ENCODE measurements at places on chromosomes 6 and 20.

DNA sequence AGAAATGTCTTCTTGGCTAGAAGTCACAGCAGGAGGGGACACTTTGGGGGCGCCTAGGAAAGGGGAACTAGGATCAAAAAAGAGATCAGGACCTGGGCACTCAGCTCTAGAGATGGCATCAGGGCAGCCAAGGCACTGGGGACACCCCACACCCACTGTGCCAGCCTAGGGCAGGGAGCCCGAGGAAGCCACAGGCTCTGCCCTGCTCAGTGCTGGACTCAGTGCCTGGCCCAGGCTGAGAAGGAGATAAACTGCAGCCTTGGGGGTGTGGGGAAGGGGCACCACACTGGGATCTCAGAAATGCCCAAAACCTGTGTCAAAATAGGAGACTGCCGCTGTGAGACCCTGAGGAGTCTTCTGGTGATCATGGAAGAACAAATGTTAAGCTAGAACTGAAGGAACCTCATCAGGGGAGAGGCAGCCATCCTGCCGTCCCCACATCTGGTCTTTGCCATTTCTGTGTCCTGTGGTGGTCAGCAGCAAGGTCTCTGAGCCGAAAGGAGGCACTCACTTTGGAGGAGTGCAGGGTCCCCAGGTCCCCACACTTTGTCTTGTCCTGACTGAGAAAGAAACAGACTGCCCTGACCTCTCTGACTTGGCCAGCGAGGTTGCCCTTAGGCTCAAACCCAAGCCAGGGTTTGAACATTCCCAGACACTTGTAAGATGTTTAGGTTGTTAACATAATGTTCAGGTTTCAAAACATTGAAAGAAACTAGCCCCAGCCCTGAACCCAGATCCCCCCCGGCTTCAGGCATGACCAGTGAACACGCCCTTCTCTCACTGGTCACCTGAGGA is 2.3 kb downstream of the ARFRP1 start:
- no peak for DNase-seq

- DNase-seq, result no peak
These were observed 77.3 kb upstream of the SLC35F1 start for GRCh38 chr6:117829594-117830319.

DNA sequence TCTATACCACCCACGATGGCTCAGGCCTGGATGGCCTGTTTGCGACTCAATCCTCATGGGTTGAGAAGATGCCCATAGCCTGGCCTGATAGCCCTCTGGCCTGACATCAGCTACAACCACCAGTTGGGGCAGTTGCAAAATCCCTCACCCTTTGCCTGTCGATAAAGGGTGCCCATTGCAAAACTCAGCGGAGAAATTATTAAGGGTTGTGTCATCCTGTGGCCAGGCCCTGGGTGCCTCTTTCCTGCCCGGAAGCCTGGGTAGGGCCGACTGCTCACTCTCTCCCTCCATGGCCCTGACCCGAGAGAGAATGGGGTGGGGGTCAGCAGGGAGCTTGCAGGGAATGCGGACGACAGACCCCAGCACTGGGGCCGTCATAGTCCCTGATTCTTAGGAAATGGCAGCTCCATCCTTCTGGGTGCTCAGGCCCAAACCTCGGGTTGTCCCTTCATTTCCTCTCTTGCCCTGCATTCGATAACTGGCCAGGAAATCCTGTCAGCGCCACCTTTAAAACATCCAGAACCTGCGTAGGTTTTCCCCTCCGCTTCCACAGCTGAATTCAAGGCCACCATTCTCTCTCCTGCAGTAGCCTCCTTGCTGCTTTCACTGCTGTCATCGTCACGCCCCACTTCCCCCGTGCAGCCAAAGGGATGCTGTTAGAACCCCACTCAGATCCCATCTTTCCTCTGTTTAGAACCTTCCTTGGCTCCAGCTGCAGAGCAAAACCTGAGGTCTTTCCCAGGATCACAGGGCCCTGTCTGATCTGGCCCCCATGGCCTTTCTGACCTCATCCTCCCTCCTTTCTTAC is 31.1 kb downstream of the CEBPB start:
- DNase-seq, result no peak

DNA sequence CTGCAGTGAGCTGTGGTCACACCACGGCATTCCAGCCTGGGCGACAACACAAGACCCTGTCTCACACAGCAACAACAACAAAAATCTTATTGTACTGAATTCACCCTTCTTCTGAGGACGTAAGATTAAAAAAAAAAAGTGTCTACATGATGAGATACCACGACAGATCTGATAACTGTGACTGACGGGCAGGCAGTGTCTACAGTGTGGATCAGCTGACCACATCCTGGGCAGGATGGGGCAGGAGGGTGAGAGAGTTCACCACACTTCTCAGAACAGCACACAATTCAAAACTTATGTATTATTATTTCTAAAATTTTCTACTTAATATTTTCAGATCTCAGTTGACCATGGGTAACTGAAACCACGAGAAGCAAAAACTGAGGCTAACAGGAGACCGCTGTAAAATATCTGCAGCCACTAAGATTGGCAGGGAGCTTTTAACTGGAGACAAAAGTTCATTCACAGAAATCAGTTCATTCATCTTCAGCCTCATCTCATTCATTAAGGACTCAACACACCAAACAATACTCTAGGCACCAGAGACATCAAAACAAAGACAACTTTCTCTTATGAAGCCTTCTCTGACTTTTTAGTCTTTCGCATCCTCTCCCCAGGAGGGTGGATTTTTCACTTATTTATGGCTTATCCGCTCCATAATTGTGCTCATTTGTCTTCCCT is 15.7 kb upstream of the NHSL1 start:
- no peak for DNase-seq

- DNase-seq, result no peak
These were observed 44.8 kb downstream of the AGPAT4 start for GRCh38 chr6:161228921-161229591.

DNA sequence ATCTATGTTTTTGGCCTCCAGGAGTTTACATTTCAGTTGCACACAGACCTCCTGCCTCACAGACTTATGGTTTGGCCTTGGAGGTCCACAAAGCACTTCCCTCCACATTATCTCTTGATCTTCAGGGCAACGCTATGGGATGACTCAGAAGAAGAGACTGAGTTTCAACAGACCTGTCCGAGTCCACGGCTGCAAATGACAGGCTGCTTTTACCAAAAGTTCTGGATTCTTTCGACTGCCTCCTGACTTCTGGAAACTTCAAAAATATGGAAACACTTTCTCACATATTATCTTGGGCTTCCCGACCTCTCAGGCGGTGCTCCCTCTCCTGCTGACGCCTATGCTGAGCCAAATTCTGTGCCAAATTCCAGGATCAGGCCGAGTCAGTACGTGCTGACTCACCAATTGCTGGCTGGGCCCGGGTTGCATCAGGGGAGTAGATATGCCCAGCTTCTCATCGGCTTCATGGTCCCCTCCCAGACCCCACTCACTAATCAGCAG is 190.2 kb downstream of the BMP7 start:
- DNase-seq, result no peak

GRCh38 chr6:151370509-151371078 is 20.8 kb downstream of the ZBTB2 start:
- DNase-seq, result no peak

DNA sequence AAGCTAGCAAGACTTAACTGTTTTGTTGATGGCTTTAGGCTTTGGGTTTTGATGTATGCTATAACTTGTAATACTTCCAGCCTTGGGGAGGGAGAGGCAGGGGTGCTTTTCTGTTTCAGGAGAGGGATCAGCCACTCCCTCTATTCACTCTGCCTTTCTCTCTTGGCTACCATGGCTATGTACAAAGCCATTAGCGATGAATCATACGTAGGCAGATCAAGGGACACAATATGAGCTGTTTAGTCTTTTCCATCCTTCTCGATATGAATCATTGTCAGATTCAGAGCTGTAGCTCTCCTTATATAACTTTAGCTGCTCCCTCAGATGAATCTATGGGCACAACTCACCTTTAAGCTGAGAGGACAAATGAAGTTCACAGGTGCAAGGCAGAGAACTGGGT is 230.6 kb downstream of the TSHZ2 start:
- DNase-seq, result peak; percentile 4

GRCh38 chr20:14918976-14919375 is 581.6 kb upstream of the FLRT3 start:
- no peak for DNase-seq

GRCh38 chr6:26457806-26458688 is at the start of gene BTN2A1:
BTN2A1 (plus strand) TSS chr6:26457955; CDS start chr6:26458637, 682 bp downstream.
- DNase-seq, result peak; percentile 84

GRCh38 chr6:307065-307814 is 15.0 kb downstream of the DUSP22 start:
- DNase-seq, result no peak

GRCh38 chr20:54078296-54078984 is 8.0 kb upstream of the BCAS1 start:
- no peak for DNase-seq

DNA sequence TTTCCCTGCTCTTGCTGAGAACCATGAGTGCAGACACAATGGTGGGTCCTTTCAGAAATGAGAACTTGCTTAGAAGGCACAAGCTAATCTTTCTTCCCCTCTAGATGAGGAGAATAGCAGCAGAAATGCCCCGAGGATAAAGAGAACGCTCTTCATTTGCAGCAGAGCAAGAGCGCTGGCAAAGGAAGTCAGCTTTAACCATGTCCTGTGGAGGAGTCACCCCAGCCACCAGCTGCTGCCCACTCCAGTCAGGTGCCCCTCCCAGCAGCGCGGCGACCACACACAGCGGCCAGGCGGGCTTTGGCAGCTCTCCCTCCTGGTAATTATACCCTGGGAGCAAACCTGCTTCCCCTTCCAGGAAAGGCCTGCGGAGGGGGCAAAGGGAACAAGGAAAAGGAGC is 42.4 kb upstream of the EMILIN3 start:
- DNase-seq, result no peak

GRCh38 chr6:84910906-84911607 is 146.7 kb upstream of the TBX18 start:
- no peak for DNase-seq

GRCh38 chr20:953742-954141 is 37.6 kb upstream of the ANGPT4 start:
- DNase-seq, result no peak

DNA sequence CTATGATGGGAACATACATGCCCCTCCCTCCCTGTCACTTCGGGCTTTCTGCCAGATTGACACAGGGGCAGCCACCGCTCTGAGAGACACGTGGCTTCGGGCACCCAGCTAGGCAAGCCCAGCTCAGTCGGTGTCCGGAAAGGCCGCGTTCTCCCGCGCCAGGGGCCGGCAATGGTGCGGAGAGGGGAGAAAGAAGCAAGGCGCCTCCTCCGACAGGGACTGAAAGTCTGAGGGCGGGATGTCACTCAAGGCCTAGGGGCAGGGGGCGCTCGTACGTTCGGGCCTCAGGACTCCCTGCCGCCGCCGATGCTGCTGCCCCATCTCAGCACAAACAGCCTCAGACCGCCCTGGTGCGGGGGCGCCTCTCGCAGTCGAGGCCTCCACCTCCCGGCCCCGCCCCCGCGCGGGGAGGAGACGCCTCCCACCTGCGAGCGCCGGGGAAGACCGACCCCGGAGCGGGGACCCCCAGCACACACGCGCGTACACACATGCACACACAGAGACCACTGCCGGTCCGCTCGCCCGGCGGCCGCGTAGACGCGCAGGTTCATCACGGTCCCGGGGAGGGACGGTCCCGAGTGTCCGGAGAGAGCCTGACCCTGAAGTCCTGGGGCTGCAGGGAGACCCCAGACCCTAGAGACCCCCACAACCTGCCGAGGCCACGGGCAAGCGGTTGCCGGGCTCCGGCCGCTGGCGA is 1.9 kb downstream of the GRM4 start:
- DNase-seq, result peak; percentile 78

DNA sequence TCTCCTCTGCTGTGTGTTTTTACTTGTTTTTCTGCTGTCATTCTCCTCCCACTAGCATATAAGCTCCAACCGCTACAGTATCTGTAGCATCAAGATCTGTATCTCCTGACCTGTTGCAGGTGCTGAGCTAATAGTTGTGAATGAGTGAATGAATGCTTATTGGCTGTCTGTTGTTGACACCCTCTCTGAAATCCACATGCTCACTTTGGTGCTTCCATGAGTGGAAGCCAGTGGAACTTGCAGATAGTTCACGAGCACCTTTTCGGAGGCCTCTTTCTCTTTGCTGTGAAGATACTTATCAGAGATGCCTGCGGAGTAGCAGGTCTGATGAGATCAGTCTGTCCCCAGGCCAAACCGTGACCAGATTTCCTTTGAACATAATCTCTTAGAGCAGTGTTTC is 117.3 kb downstream of the EYA2 start:
- no peak for DNase-seq

- no peak for DNase-seq
These were observed 11.8 kb downstream of the NINL start for GRCh38 chr20:25573288-25574251.

DNA sequence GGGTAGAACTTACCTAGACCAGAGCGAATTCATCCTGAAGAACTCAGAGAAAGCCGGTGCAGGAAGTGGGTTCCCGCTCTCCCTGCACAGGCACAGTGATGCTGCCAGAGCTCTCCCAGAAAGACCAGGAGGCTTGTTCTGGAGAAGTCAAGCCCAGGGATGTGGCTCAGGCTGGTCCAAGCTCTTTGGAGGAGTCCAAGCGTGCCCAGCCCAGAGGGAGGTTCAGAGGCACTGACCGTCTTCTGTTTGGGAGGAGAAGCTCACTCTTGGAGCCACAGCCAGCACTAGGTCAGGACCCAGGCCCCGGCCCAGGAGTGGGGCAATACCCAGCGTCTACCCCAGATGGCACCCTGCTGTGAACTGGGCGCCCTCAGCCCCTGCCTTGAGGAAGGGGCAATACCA is 1.5 kb upstream of the PMEPA1 start:
- DNase-seq, result no peak

GRCh38 chr6:117795234-117795633 is 111.8 kb upstream of the SLC35F1 start:
- no peak for DNase-seq

- no peak for DNase-seq
These were observed 125.4 kb upstream of the SAMD5 start for GRCh38 chr6:147382945-147383554.

- DNase-seq, result no peak
These were observed 48.5 kb upstream of the HACE1 start for GRCh38 chr6:104908031-104908887.

GRCh38 chr6:93701526-93701925 is 282.2 kb upstream of the EPHA7 start:
- no peak for DNase-seq

- no peak for DNase-seq
These were observed 61.1 kb downstream of the NFATC2 start for GRCh38 chr20:51481341-51481914.

GRCh38 chr6:116682334-116682712 is 1.3 kb downstream of the KPNA5 start:
- DNase-seq, result peak; percentile 25

DNA sequence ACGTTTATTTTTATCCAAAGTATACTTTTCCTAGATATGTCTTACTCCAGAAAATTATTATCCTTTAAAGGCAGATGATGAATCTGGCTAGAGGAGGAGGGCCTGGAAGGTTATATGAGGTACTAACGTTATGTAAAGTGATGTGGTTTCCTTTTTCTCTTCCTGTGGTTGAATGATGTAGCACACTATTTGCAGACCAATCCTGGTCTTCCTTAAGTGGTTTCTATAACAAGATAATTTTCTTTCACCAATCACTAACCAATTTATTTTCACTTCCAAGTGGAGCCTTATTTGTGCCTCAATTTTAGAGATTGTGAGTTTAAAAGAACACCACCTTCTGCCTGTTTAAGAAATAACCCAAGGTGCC is 154.6 kb upstream of the SOX4 start:
- DNase-seq, result no peak

Data from NCI-H748 treated with DMSO at 0.1 percent for 48 hours (cell line).